Right ventricle myocardium superior (tissue), 1 donor: ENCODE measurements at places on chromosomes 6 and 20. TPM values are rescaled to one million over a fixed set of nuclear protein-coding genes. Genes with fewer than 3 reads are reported as not detected.

DNA sequence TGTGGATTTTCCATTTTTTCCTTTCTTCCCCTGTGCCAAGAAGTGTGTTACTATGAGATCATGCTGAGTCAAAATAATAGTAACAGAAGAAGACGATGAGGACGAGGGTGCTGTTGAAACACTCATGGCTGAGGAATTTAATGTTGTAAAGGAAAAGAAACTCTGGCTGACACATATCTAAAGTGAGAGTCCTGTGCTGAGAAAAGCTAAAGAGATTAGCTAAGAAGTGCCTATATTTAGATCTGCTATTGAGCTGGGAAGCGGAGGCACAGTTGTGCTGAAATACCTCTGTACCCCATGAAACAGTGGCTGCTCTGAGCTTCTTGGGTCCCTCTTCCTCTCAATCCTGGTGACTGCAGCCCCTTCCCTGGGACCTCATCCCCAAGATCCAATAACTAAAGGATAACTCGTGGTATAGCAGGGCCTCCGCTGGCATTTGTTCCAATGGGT is 1.1 kb upstream of the SYTL3 start:
- no peak for DNase-seq

GRCh38 chr6:40000964-40001515 is 66.8 kb upstream of the MOCS1 start:
- no peak for DNase-seq

Gene HUS1B
- not detected for total RNA-seq

- DNase-seq = no peak
Observed at GRCh38 chr6:139518556-139519091, 144.2 kb upstream of the CITED2 start.

GRCh38 chr6:5053864-5054244 is 31.3 kb upstream of the PPP1R3G start:
- no peak for DNase-seq

DNA sequence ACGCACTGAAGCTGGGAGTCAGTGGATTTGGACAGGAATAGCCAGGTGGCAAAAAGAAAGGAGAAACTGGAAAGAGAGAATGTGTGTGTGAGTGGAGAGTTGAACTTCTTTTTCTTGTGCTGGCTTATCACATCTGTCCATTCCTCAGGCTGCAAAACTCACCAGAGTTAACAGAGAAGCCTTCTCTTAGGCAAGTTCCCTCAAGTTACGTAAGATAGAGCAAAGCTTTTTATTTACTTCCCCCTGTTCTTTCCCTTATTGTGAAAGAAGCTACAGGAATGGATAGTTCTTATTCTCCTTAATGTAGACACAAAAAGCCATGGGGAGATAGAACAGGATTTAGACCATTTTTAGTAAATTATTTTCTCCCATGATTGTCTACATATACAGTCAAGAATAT is 188.6 kb downstream of the BMP2 start:
- DNase-seq = no peak

GRCh38 chr6:73955800-73956199 is 259.8 kb downstream of the CD109 start:
- no peak for DNase-seq

DNA sequence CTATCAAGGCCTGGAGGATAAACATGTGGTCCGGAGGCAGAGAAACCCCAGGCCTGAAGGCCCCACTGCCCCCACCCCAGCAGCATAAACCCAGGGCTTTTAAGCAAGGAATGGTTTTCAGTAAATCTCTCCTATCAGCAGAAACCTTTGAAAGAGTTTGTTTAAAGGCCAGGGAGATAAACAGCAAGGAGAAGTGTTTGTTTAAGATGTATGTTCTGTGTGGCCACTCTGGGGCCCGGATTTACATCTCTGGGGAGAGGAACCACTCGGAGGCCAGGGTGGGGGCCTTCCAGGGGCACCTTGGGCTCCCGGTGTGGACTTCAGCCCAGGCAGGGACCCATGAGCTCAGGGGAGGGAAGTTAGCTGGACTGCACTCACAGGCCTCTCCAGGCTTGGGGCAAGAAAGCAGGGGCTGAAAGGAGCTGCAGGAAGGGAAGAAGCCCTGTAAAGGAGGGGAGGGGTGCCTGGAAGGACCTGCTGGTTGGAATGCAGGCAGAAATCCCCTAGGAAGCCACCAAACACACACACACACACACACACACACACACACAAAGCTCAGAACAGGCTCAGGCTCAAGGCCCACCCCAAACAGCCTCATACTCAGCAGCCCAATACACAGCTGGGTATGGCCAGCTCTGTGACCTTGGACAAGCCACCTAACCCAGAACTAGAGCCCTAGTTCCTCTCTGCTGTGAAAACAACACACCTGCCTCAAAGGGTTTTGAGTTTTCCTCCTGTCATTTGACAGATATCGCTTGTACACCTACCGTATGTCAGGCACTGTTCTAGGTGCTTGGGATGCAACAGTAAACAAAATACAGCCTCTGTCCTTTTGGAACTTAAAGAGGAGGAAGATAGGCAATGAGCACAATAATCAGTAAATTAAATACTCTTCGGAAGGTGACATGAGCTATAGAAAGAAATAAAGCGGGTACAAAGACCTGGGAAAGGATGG is 26.2 kb upstream of the FOXP4 start:
- no peak for DNase-seq

Gene ARMC12
- not detected for total RNA-seq
